ENCODE measurements at places on chromosomes 4 and X.

DNA sequence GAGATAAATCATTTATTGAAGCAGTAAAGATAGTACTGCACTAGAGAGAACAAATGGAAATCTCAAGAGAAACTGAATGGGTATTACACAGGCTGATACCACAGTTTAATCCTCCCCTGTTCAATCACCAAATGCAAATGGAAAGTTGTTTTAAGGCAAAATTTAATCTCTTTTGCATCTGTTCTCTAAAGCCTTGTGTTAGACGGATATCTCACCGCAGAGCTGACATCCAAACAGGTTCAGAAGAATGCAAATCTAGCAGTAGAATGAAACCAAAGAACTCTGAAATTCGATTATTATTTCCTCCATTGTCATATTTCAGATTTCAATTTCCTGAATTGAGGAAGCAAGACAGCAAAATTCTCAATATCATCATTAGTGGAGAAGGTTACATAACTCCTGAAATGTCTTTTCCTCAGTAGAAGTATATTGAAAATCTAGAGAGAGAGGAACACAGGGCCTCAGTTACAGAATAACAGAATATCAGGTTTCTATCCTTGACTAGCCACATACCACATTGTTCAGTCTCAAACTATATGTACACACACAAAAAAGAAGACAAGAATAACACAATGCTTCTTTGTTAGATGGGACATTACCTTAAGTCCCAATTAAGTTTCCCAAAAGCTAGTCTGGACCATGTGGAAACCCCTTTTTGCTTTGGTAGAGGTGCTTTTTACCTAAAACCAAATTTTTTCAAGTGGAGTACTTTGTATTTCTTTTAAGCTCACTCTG lies 94.1 kb upstream of the BANK1 start:
- no peak for DNase-seq

DNA sequence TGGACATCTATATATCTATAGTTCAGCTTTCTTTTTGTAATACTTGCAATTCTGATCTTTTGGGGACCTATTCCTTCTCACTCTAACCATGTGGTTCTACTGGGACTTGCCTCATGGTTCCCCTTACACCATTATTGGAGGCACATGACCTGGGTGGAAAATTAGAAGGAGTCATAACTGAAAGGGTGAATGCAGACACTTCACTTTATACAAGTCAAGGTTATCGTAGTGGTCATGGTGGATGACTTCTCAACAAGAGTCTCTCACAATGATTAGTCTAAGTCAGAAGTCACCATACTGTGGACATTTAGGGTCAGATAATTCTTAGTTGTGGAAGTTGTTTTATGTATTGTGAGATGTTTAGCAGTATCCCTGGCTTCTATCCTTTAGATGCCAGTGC lies 10.5 kb upstream of the EIF4E start:
- DNase-seq: no peak

- DNase-seq: no peak
Observed at GRCh38 chr4:86220121-86220520, 139.7 kb downstream of the MAPK10 start.

- no peak for DNase-seq
Observed at GRCh38 chr4:184320631-184321030, 103.0 kb upstream of the ENPP6 start.

GRCh38 chrX:24169211-24169610 lies 19.7 kb downstream of the ZFX start:
- DNase-seq: no peak

DNA sequence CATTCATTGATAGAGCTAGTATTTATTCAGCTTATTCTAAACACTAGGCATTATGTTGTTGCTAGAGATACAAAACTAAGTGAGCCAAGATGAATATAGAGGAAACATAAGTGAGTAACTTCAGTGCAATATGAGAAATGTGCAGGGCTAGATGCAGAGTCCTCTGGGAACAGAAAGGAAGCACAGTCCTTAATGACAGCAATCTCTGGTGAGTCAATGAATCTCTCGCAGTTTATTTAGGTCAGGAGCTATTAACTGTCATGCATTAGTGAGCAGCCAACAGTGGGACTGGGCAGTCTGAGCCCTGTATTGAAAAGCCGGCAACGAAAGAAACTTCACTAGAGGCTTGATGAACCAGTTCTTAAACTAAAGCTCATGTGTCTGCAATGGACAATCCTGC lies 598.1 kb upstream of the MAGEB2 start:
- no peak for DNase-seq

DNA sequence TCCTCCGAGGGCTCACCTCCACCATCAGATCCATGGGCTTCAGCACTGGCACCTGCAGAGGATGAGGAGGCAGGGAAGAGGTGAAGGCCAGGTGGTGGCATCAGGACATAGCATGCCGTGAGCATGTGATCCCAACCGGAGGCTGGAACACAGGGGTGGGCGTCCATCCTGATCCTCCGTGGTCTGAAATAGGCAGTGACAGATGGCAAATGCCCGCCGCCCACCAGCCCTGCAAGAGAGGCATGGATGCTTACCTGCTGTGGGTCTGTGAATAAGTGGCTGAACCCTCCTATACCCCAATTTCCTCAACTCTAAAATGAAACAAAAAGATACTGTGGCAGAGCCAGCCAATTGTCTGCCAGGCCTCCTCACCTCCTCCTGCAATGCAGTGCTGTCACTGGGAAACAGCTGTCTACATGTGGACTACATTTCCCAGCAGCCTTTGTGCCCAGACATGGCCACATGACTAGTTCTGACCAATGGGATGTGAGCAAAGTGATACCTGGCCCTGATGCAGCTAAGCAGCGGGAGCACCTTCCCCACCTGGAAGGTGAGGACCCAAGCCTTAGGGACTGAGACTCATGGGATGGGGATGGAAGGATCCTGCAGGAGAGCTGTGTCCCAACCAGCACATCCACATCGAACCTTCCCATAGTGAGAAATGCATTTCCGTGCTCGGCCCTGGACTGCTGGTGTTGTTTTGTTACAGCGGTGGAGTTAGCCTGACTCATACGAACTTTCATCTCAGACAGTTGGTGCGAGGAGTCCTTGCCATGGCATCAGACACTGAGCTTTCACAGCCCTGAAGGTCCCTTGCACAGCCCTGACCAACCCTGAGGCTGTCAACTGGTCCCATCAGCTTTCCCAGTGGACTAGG lies 99.5 kb downstream of the PPP2R2C start:
- DNase-seq: no peak

DNA sequence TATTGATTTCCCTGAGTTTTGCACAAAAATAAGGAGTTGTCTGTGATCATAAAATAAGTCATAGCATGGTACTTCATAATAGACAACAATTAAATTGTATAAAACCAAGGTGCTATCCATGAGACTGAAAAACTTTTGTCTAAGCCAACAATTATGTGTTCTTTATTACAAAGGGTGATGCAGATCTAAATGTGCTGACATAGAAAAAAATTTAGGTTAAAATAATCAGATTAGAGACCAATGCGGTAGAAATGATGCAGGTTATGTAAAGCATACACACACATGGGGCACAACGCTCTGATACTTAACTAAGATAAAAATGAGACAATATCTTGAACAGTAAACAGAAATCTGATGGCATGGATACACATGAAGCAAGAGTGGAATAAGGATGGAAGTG lies 113.3 kb downstream of the PWWP3B start:
- no peak for DNase-seq
